ENCODE measurements at places on chromosomes 6 and 20.
A peak's percentile ranks its signal among the peaks of the same experiment; 100 is the strongest.

- no peak for DNase-seq
Measured at GRCh38 chr6:45643126-45643525, 265.4 kb upstream of the SUPT3H start.

DNA sequence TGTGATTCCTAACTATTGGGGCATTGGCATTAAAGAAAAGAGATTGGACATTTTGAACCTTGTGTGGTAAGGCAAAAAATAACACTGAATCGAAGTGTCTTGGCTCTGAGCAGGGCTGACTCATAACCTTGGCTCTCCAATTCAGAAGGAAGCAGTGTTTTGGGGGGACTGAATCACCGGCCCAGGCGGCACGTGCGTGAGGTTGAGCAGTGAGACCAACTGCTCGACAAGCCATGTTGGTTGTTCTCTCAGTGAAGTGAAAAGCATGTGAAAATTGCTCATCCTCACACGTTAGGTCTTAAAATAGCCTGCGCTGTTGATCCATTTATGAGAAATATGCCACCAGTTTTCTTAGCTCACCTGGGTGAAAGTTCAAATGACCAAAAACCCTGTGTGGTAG, 137.8 kb upstream of the SPACA1 start:
- no peak for DNase-seq

GRCh38 chr6:80639181-80639629, 532.7 kb downstream of the BCKDHB start:
- DNase-seq: no peak

GRCh38 chr6:170347091-170347490, 40.5 kb downstream of the FAM120B start:
- no peak for DNase-seq

DNA sequence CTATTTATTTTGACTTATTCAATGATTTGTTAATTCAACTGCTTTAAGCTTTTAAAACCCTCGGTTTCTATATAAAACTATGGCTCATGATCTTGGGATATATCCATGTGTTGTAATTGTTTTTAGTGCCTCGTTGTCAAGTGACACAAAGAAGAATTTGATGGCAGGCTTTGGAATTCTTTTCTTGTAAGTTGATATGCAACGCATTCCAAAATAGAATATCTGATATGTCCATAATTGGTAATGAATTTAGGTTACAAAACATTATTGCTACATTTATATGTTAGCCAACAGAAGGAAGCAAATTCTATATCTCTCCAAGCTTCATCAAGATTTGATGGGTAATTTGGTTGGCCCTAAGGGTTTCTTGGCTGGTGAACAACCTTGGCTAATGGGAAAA, 220.4 kb upstream of the RIMS1 start:
- DNase-seq: no peak

GRCh38 chr6:7932625-7933024, 22.0 kb upstream of the TXNDC5 start:
- DNase-seq: no peak

DNA sequence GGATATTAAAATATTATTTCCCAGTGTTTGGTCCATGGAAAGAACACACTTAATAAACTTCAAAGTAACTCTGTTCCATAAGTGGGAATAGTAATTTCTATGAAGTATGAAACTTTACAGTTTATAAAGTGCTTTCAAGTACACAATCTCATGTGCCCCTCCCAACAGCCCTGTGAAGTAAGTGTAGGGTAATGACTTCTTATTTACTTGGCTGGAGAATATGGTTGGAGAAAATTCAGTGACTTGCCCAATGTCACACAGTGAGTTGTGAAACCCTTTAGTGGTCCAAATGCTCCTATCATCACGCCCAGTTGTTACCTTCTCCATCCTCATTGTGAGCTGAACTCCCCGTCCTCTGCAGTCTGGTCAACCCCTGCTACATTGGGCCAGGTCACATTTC, 141.2 kb downstream of the PDE7B start:
- no peak for DNase-seq

- DNase-seq: no peak
Measured at GRCh38 chr20:64010711-64011237, 25.2 kb upstream of the C20orf204 start.

- DNase-seq: no peak
Measured at GRCh38 chr6:7912736-7913517, 2.3 kb upstream of the TXNDC5 start.

GRCh38 chr6:128500014-128500413, 20.4 kb downstream of the PTPRK start:
- DNase-seq: no peak

DNA sequence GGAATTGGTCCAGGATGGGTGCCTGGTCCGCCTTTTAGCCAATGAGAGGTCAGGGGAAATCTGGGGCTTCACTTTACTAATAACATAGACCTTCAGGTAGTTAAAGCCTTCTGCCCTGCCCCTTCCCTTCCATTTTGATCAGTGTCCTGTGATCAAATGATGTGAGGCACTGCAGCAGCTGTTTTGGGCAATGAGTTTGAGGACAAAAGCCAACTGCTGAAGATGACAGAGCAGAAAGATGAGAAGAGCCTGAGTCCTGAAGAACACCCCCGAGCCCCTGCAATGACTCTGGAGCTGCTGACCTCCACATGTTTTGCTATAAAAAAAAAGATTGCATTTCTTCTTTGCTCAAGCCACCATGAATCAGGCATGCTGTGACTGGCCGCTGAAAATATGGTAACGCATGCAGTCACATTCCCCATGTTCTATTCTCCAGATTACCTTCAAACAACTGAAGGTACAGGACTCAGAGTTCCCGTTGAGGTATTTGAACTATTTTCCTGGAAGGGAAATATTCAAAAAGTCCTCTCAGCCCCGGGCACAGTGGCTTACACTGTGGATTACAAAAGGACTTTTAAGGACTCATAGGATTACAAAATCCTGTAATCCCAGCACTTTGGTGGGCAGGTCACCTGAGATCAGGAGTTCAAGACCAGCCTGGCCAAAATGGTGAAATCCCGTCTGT, 45.7 kb upstream of the B4GALT5 start:
- DNase-seq: no peak

- DNase-seq: no peak
Measured at GRCh38 chr6:100203400-100203799, 209.4 kb upstream of the MCHR2 start.

DNA sequence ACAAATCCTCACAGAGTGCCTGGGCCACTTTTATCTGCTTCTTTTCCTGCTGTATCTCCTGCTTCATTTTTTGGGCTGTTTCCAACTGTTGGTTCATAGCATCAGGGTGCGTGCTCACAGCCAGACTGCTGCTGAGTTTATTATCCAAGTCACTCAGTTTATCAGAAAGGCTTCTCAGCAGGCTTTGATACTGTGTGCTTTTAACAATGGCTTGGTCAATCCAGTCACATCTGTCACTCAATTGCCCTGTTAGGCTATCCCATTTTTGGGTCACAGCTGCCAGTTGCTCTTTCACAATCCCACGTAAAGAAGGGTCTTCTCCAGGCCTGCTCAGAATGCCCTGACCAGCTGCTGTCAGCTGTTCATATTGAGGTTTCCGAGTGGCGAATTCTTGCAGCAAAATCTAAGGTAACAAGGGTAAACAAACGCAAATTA, 87.2 kb downstream of the DST start:
- no peak for DNase-seq

- DNase-seq: no peak
Measured at GRCh38 chr6:139240161-139241010, 51.4 kb downstream of the TXLNB start.

GRCh38 chr6:11771473-11772048, 7.0 kb downstream of the ADTRP start:
- DNase-seq: no peak

- no peak for DNase-seq
Measured at GRCh38 chr6:129777371-129777770, 67.4 kb upstream of the ARHGAP18 start.

GRCh38 chr6:28380381-28380780, 19.2 kb downstream of the ZSCAN12 start:
- no peak for DNase-seq

- no peak for DNase-seq
Measured at GRCh38 chr20:8933381-8933807, 135.5 kb upstream of the PLCB4 start.

DNA sequence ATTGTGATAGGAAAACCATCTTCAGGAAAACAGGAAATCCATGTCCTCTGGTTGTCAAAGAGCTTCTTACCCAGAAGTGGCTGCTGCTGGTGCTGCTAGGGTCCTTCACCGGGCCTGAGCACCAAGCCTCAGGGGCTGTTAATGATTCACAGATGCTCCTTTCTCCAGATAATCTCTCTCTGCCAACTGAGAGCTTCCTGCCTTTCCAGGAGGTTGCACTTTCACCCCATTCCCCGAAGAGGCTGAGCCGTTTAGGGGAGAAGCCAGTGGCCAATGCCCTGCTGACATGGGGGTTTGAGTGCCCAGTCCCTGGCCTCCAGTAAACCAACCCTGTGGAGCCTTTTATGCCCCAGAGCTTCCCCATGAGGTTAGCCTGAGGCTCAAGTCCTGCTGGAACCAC, 122.4 kb downstream of the CBLN4 start:
- DNase-seq: no peak

- no peak for DNase-seq
Measured at GRCh38 chr20:13821876-13822275, 37.0 kb downstream of the NDUFAF5 start.

DNA sequence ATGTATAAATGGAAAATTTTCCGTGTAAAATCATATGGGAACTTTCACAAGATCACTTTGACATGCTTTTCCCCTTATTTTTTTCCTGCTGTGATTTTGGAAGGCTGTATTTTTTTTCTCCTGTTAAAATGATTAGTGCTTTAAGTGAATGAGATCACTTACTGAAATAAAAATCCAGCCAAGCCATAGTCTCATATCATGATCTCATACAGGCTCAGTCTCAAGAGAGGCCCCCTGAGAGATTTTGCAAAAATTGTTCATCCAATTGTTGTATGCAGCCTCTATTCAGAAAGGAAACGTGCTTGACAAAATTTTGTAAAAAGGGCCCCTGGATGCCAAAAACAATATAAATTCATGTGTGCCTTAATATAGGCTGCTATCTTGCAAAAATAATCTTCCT, 528.2 kb downstream of the HDGFL1 start:
- no peak for DNase-seq

- no peak for DNase-seq
Measured at GRCh38 chr6:21560249-21560648, 33.3 kb upstream of the SOX4 start.

GRCh38 chr6:49205526-49205925, 257.5 kb downstream of the MMUT start:
- peak; percentile 57 for DNase-seq

DNA sequence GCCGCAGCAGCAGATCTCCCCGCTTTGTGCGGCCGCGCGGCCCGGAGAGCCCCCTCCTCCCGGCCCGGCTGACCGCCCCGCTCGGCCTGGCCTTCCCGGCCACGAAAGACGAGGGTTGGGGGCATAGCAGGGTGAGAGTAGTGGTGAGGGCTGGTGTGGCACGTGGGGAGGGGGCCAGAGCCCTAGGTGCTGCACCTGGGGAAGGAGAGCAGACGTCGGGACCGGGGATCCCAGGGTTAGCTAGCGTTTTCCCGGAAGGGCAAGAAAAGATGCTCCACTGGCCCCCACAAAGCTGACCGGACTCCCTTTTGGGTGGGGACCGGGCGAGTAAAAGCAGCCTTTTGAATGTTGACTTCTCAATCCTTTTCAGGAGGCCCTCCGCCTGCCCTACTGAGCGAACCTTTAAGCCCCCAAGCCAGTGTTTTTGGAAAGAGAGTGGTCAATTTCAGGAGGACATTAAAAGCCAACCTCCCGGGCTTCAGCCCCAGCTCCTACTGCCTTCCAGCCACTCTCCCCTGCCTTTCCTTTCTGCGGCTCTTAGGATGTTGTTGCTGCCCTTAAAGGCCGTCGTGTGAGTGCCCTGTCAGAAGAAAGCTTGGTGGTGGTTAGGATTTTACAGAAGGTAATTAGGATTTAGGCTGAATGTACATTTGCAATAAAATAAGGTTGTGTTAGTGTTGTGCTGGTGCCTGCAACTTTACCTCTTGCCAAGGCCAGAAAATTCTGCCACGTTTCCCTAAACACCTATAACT, 648 bp upstream of the BACH2 start:
- DNase-seq: no peak

- no peak for DNase-seq
Measured at GRCh38 chr6:160742090-160742489, 40.0 kb downstream of the PLG start.

GRCh38 chr6:41642960-41643898, 5.0 kb downstream of the MDFI start:
- DNase-seq: no peak

DNA sequence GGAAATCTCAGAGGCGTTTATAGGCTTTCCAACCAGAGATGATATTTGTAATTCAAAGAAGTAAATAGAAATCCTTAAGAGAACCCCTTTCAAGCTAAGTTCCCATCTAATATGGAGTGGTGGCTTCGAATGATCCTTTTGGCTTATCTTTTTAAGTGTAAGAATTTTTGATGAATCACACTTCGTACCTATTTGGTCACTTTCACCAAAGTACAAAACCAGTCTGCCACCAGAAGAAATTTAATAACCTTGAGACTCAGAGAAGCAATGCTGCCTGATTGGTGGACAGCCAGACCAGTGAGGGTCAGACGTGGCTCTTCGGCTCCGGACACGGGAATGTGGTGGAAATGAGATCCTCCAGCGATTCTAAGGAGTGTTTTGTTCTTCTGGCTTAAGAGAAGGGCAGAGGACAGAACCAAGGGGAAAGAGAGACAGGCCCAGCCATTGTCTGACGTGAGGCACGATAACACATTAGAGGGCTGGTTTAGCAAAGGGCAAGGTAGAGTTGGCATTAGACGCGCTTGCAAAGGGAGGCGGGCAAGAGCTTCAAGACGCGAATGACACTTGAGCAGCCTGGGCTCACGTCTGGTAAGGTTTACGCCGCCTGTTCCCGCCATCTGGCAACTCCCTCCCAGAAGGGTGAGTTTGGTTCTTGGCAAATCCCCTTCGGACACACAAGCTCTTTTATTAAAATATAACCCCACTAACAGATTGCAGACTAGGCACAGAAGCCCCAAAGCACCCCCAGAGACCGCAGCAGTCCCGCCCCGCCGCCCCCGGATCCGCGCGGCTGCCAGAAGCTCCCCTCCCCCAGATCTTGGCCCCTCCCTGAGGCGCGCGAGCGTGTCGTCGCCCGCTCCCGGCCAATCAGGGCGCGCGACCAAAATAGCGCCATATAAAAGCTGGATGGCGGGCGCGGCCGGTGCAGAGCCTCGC, 50.0 kb upstream of the EZR start:
- peak; percentile 94 for DNase-seq

DNA sequence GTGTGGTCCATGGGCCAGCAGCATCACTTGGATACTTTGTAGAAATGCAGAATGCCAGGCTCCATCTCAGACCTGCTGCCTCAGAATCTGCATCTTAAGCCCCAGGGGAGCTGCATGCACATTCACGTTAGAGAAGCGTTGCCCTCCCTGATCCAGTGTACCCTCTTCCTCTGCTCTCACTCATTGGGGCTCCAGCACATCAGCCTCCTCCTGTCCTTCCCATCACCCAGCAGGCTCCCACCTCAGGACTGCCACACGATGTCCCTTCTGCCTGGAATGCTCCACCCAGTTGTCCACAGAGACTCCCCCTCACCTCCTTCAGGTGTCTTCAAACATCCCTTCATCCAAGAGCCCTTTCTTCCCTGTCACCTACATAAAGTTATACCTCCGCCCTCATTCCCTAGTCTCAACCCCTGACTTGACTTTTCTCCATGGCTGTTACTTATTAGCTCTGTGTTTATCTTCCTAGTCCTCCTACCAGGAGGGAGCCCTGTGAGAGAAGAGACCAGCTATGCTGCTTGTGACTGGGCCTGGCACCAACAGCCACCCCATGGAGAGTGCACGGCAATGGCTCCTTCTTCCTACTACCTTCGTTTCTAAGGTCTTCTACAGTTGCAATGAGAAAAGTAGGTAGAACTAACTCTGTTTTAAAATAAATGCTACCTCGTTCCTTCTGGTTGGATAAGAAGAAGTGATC, 3.3 kb upstream of the ACSS1 start:
- no peak for DNase-seq

GRCh38 chr6:149895048-149895590, 2.8 kb downstream of the RAET1E start:
- DNase-seq: no peak
